ENCODE measurements at places on chromosomes 6 and 20.

GRCh38 chr20:1185316-1185741 is 548 bp upstream of the TMEM74B start:
- no peak for DNase-seq

- DNase-seq, result no peak
Observed at GRCh38 chr6:158284876-158285655, 27.2 kb upstream of the TULP4 start.

- DNase-seq, result no peak
Observed at GRCh38 chr6:160112628-160113299, 8.9 kb upstream of the SLC22A1 start.

- DNase-seq, result no peak
Observed at GRCh38 chr20:10633718-10634117, 40.1 kb downstream of the JAG1 start.

- peak; percentile 27 for DNase-seq
Observed at GRCh38 chr6:116411284-116411623, 40.5 kb downstream of the DSE start.

- no peak for DNase-seq
Observed at GRCh38 chr6:168160506-168161370, 81.7 kb upstream of the FRMD1 start.

GRCh38 chr6:1678201-1678600 is 68.5 kb downstream of the FOXC1 start:
- no peak for DNase-seq

DNA sequence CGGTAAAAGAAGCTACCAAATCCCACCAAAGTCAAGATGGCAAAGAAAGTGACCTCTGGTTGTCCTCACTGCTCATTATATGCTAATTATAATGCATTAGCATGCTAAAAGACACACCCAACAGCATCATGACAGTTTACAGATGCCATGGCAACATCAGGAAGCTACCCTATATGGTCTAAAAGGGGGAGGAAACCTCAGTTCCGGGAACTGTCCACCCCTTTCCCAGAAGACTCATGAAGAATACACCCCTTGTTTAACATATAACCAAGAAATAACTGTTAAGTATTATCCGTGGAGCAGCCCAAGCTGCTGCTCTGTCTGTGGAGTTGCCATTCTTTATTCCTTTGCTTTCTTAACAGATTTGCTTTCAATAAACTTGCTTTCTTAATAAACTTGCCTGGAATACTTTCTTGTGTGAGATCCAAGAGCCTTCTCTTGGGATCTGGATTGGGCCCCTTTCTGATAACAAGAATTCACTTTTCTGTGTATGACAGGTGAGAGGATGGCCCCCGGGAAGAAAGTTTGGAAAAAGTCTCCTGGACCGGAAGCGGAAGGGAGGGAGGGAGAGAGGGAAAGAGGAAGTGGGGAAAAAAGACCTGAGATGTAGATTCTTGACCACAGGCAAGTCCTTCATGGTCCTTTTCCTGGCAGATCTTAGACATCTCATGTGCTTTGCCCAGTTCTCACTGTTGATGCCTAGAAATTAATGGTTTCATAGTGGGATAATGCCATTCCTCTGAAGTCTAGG is 146.7 kb upstream of the ID4 start:
- DNase-seq, result no peak

DNA sequence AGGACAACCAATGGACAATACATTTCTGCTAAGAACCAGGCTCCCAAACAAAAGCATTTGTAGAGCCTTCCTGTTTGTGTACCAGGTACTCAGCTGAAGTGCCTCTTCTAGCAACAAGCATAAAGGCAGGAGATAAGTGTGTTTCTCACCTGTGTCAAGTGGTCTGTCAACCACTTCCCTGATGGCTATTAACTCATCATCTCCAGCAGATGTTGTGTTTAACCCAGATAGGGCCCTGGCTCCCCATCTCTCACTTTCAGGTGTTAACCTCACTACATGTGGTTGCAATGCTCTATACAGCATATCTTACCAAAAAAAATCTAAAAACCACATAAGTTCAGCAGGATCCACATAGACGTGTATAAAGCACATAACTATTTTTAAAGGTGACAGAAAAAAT is 9.6 kb upstream of the IL17A start:
- DNase-seq, result no peak

- no peak for DNase-seq
Observed at GRCh38 chr6:118864341-118865099, 29.4 kb upstream of the ASF1A start.

GRCh38 chr6:9225441-9225871 is 790.1 kb upstream of the SLC35B3 start:
- DNase-seq, result peak; percentile 24

DNA sequence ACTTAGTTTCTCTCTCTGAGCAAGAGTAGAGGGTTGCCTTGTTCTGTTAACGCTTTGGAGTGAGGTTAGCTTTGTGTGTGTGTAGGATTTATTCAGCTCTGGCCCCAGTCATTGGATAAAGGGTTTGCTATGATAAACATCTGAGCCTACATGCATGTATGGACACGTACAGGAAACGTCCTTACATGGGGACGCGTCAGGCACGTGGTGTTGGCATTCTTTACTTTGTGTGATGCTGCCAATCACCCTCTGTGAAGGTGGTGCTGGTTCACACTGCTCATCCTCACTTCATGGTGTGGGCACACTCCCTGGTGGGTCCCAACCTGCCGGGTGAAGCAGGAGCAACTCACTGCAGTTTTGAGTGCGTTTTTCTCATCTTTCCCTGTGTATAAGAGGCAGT is 53.4 kb upstream of the CD93 start:
- no peak for DNase-seq

DNA sequence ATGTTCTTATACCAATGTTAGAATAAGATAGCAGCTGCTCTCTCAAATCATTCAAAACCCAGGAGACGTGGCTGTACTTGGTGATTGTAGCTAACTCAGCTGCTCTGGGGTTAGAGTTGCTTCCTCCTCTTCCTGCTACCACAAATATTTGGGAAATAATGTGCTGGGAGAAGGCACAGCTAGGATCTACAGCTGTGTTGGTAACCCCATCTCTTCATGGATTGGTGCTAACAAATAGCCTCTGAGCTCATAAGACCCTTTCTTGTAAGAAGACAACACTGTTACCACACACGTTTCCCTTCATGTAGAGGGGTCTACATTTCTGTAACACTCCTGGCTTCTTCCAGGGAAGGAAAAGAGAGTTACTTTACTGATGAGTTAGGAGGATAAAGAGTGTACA is 911.0 kb upstream of the CITED2 start:
- DNase-seq, result no peak

GRCh38 chr20:23150304-23151007 is 64.3 kb upstream of the CD93 start:
- DNase-seq, result no peak

DNA sequence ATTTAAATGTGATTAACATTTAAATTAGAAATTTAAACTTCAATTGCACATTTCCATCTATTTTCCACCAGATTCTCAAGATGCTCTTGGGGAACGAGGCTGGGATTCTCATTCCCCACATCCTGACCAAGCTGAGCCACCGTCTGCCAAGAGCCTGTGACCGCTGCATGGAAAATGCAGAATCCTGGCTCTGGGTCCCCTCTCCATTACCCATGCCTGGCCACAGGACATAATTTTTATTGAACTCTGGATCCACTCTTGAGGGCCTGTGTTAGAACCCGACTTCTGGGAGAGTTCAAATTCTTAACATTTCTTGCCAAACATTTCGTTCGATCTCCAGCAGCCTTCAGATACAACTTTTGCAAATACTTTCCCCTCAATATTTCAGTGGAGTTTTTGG is 201.6 kb upstream of the SNX9 start:
- no peak for DNase-seq

DNA sequence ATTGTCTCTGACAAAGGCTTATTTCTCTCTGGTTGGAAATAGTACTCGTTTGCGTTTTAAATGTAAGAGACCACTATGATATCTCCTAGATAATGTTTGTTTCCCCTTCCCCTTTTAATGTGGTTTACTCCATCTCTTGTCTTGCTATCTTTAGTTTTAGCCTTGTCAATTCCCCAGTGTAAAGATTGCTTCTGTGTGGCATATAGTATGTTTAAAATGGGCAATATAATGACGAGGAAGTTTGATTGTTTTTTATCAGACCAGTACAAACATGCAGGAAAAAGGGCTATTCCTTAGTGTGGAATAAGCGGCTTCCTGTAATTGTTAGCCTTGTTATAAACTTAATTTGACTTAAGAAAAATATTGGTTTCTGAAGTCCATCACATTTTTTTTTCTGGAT is 3.1 kb downstream of the QKI start:
- DNase-seq, result no peak

- no peak for DNase-seq
Observed at GRCh38 chr6:75503291-75503690, 9.7 kb upstream of the FILIP1 start.

DNA sequence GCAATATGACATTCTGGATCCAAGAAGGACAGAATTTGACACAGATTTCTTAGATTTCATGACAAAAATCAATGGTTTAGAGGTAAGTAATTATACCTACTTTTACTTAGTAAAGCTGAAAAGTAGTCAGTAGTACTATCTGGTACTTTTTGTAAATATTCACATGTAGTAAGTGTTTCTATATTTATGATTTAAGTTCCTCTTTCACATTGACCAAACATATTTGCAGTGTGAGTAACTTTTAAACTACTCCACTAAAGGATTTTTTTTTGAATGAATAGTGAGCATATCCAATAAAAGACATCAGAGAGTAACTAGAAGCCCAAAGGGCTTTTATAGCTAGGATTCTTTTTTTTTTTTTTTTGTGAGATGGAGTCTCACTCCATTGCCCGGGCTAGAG is 60.8 kb downstream of the DNAH8 start:
- peak; percentile 31 for DNase-seq

DNA sequence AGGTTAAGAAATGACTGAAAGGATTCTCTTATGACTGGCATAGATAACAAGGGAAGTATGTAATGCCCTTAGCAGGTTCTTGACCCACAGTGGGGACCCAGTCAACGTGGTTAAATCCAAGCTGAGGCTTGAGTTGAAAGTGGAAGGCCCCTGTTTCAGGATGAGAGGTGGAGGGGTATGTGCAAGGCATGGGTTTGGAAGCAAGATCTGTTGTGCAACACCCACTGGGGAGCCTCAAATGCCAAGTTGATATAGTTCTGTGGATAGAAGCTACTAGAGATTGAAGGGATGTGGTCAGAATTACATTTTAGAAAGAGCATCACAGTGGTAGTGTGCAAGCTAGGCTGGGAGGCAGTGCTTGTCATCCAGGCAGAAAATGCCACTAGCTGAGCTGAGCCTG is 5.1 kb downstream of the PABPC1L start:
- DNase-seq, result no peak

DNA sequence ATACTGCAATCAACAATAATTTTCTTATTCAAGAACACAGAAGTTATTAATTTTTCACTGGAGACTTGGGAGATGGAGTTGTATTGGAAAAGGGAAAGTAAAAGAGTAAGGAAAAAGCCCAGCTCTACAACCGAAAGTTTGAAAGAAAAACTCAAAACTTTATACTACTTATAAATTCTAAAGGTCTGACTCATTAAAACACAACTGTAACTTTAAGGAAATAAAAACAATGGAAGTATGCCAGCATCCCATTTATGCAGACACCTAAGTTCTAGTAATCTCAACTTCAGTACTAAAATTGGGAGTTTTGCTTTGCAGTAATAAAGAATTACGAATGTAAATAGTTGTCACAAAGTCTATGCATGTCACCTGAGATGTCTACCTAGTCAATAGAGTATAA is 80.6 kb downstream of the IRAK1BP1 start:
- peak; percentile 49 for DNase-seq

GRCh38 chr6:14085176-14085787 is 32.3 kb upstream of the CD83 start:
- DNase-seq, result no peak

GRCh38 chr20:40110311-40110831 is 578.7 kb downstream of the MAFB start:
- no peak for DNase-seq

- DNase-seq, result peak; percentile 52
Observed at GRCh38 chr20:15487030-15487429, 1086.2 kb downstream of the KIF16B start.

DNA sequence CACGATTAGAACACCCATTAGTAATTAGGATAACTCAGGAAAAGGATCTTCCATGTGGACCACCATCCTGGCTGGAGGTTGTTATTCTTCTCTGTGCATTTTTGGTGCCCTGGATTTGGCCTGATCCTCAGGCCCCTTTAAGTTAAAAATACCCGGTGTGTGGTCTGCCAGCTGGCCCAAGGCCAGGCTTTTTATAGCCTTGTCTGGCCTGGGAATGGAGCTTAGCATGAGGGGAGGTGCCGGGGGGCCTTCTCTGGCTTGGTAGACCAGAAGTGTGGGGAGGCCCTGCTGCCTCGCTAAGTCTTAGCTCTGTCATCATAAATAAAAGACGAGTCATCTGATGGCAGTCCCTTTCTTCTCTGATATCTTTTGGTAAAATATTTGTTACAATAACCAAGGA is 71.4 kb downstream of the ARID1B start:
- DNase-seq, result no peak

Measured in PC-3 (cell line).